ENCODE measurements at places on chromosomes 4 and X.

DNA sequence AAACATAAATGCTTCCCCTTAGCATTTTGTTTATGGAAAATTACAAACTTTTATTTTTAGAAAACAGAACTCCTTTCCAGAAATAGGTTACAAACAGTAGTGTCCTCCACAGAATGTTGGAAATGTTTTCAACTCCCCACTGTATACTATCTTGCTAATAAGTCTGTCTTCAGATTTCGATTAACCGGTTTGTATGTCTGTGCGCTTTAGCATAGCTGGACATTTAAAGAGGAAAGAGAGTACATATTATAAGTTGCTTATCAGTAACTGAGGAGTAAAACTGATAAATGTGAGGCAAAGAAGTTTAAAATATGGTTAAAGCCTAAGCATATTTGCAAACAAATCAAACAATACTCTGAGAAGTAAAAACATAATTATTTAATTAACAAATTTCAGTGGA, 3.4 kb downstream of the CXCL8 start:
- no peak for DNase-seq

DNA sequence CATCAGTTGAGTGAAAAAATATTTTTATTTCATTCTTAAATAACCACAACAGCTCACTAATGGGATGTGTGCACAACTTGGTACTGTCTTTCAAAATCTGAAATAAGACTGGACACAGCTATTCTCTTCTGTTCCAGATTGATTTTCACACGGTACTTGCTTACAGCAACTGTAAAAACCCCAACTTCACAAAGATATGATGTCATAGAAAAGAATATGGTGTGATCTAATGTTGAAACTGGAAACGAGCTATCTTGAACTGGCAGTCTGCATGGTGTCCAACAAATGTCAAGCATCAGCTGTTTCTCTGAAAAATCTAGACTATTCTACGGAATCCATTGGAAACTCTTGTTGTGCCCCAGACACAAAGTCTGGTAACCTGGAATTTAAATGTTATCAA, 14.7 kb downstream of the HELQ start:
- DNase-seq = no peak

DNA sequence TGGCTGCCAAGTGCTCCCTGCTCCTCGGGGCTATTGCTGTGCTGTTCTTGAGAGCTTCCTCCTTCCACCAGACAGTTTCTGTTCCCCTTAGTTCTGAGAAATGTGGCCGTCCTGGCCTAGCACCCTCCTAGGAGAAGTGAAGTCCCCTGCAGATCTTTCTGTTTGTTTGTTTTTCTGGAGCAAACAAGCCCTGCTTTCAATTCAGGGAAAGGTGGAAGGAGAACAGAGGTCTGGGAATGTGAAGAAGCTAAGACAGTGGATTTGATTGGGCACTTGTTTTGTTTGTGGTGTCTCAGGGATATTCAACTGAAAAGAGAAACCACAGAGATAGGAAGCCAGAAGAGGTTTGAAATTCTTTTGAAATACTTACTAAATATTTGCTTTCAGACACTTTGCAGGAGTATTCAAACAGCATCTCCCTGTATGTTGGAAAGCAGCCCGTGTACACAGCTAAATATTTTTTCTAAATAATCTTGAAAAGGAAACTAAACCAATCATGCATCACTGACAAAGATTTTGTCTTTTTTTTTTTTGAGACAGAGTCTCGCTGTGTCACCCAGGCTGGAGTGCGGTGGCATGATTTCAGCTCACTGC, 36.5 kb upstream of the PPM1K start:
- DNase-seq = peak; percentile 77

DNA sequence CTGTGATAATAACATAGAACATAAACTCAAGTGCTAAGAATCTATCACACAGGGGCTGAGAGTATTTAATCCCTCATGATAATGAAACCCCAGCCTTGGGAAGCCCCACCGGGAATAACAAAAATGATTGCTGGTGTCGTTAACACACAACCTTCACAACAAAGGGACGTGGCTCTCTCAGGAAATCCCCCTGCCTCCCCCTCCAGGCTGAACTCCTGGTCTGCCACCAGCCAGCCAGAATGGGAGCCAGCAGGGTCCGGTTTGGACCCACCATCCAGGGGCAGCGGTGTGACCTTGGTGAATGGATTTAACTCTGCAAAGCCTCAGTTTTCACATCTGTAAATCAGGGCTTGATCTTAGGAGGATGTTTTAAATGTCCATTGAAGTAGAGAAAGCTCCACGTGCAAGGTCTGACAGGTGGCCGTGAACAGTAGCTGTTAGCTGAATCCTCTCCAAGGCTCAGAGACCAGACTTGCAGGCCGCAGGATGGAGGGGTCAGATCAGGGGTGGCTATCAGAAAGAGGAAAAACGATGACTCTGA, 46.5 kb downstream of the ABLIM2 start:
- DNase-seq = no peak

DNA sequence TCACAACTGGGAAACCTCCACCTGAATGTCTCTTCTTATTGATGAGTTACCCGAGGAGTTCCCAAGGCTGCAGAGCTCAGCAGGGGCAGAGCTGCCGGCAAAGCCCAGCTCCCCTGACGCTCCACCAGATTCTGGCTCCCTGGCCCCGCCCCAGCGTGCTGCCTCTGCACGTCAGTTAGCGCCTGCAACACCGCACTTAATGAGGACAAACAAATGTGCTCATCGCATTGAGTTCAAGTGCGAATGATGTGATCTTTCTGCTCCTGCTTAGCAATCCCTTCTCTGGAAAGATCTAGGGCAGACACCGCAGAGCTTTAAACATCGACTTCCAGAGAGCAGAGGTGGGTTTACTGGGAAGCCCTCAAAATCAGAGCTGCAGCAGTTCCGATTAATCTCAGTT, 55.5 kb upstream of the FBXW7 start:
- peak; percentile 64 for DNase-seq

DNA sequence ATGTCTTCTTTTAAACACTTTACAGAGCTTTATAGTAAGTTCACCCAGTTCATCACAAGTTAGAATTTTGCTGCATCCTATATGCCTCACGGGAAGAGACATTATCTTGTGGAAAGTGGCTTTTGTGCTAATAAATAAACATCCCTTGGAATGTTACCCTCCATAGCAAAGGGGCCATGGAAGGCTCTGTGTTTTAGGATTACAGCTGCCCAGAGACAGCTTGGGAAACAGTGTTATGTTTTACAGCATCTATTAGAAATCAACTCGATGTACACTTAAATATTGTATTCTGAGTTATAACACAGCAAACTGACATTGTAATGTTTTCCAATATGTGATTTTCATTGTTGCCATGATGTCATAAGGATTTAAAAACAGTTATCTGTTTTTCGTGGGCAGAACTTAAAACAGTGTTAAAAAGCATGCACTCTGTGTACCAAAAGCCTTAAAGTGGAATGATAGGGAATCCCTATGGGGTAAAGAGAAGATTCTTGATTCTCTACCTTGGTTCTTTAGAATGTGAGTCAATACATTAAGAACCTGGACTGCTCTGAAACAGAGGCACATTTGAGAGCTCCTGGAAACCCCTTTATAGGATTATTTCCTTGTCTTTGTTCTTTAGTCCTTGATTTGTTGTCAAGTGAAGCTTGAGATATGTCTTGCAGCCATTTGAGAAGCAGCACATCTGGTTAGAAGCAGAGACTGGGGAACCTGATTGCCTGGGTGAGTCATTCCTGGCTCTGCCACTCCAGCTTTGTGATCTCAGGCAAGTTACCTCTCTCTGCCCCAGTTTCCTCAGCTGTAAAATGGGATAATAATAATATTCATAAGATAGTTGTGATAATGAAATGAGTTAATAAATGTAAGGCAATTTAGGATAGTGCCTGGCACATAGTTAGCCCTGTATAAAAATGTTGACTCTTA, 41.6 kb downstream of the ARHGAP10 start:
- DNase-seq = peak; percentile 62

GRCh38 chr4:83109480-83110222, 4.9 kb downstream of the PLAC8 start:
- DNase-seq = no peak

DNA sequence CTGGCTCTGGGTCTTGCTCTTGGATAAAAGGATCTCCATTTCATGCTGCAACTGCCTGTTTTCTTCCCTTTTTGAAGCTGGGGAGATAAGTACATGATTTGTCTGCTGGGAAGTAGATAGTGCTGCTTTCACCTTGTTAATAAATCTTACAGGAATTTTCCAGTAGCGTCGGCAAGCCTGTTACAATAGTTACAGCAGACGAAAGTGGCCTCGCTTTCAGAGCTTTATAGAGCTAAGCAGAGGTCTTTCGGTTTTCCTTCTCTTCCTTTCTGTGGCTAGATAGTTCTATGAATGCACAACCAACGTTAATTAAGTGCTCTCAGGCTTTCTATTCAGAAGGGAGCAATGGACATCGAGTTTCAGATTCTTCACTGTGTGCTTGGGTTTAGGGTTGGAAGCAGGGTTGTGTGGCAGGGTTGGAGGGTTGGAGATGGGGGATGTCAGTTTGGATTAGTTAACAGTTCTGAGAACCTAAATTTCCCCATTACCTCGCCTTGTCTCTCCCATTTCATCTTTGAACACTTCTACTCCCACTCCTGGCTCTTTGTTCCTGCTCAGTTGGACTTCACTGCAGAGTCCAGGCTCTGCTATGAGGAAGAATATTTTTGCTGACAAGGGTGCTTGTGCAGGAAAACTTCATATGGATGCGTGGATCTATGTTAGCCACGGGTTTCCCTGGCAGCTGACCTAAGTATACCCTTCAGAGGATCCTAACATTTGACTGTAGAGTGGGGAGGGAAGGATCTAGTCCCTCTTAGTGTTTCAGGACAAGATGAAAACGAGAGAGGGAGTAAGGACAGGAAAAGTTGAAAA, 237.9 kb downstream of the ARHGAP10 start:
- peak; percentile 74 for DNase-seq

DNA sequence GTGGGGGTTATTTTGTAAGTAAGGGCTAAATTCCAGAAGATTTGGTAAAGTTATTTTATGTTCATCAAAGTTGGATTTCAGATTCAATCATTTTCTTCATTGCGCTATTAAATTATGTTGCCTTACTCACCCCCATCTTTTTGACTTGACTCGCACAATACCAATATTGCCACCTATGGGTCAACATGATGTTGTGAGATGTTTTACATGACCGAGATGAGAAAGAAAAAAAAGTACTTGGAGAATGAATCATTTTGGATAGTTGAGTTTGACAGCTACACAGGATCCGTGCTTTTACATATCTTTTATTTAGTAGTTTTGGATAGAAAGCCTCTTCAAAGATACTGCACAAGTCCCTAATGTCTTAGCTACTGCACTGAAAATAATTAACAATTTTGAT, 224.2 kb upstream of the EMCN start:
- peak; percentile 47 for DNase-seq

GRCh38 chrX:133864236-133864635, 121.2 kb downstream of the GPC3 start:
- no peak for DNase-seq

DNA sequence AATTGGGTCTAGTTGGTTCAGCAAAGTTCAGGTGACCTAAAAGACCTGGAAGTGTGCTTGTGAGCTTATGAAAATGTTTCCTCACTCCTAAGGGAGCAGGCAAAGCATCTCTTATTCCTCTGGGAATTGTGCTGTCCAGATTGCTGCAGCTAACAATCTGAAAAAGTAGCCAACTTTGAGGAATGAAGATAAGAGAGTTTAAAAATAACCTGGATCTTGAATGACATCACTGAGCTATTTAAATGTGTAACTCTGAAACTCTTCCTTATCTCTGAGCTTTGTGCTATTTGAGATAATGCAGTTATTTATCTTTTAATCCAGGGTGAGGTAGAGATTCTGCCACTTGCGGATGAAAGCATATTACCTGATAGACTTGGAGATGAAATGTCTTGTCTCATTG, 384.8 kb downstream of the PPP4R3C start:
- DNase-seq = peak; percentile 51

GRCh38 chr4:183517194-183517593, 12.3 kb downstream of the ING2 start:
- no peak for DNase-seq

DNA sequence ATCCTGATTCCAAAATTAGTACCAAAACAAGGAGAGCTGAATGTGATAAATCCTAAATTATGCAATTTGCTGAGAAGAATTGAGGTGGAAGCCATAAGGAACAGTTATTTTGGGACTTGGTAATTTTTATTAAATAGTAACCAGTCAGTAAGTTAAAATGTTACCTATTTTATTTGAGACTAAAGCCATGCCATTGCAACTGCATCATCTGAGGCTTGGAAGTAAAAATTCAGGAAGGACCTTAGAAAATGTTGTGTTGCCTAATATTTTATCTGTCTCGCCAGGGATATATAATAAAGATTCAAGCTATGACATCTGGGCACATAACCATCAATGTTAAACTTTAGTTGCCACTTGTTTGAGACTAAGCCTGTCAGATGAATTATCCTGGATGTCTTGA, 341.3 kb upstream of the MAGEB16 start:
- no peak for DNase-seq

DNA sequence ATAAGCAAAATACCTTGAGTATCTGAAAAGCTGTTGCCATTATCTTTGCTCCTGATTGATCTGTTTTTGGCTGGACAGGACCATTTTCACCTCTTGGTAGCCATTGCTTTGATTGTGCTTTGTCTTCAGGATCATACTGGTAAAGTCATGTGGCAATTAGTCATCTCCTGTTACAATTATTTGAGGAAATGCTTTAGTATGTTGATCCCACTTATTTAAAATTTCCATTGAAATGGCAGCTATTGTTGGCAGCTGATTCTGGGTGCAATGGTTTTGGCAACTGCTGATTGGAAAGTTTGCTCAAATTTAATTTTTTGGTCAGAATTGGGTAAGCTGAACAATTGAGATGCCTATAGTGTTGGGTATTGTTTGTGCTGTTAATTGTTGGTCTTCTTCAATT, 238.3 kb upstream of the TLL1 start:
- no peak for DNase-seq

DNA sequence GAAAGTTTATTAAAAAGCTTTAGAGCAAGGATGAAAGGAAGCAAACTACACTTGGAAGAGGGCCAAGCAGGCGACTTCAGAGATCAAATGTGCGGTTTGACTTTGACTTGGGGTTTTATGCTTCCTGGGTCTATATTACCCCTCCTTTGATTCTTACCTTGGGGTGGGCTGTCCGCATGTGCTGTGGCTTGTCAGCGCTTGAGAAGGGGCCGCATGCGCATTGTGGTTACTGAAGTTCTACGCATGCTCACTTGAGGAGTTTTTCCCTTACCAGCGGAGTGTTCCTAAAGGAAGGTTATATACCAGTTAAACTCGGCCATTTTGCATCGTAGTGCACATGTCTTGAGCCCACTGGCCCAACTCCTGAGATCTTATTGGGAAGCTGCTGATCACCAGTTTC, 9.9 kb downstream of the ZNF157 start:
- no peak for DNase-seq

DNA sequence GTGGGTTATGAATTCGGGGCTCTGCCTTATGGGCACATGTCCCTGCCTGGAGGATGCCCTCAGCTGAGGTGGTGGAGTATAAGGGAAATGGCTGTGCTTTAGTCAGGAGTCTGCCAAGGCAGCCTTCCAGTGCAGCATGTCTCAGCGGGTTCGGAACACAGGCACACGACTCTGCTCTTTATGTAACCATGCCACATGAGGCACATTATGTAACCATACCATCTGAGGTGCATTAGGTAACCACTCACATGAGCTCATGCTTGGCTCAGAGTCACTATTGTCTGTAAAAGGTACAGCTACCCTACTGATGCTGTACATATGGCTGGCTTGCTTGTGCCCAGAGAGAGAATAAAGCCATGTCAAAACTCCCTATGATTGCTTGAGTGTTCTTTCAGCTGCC, 723.6 kb downstream of the TRAM1L1 start:
- peak; percentile 5 for DNase-seq

GRCh38 chr4:123747016-123747415, 350.4 kb downstream of the SPRY1 start:
- DNase-seq = peak; percentile 67

Data from amniotic epithelial cell (primary cell).